ENCODE measurements at places on chromosomes 3 and 15. TPM values are rescaled to one million over a fixed set of nuclear protein-coding genes. Genes with fewer than 3 reads are reported as not detected.

Gene KLF15
- total RNA-seq, result 0.28 TPM

Gene LYZL4
- 0.14 TPM for total RNA-seq

Gene FEZF2
- total RNA-seq, result 2.9 TPM

Gene P2RY1
- 2.6 TPM for total RNA-seq

Gene PKM
- total RNA-seq, result 452 TPM

Gene ZBTB38
- total RNA-seq, result 9.9 TPM

DNA sequence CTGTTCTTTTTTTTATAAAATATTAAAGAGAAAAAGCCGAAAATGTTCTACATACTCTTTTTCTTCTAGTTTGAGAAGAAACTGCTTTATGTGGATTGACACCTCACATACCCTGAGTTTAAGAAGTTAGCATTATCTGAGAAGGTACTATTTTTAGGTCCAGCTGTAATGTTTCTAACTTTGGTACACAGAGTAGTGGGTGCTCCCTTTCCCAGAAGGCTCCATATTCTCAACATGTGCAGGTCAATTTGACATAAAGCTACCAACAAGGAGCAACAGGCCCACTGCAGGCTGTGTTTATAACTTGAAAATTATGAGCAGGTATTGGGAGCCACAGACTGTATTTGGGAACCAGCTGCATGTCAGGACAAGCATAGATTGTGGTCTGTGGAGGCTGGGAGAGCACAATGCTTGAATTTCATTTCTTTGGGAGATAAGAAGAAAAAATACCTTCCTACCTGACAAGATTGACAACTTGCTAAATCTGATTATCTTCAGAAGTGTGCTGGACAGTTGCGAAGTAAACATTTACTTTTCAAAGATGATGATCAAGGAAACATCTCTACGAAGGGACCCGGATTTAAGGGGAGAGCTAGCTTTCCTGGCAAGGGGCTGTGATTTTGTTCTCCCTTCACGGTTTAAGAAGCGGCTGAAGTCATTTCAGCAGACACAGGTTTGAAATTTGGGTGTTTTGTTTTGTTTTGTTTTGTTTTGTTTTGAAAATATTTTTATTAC lies 57.2 kb downstream of the PPP2R3A start:
- H3K4me1 ChIP-seq, result no peaks in the 10 kb centered on the region
- H3K4me3 ChIP-seq, result no peak overlapping the region
- DNase-seq, result no peak
- no peaks in the 10 kb centered on the region for H3K27me3 ChIP-seq
- H3K27ac ChIP-seq, result no peak overlapping the region

DNA sequence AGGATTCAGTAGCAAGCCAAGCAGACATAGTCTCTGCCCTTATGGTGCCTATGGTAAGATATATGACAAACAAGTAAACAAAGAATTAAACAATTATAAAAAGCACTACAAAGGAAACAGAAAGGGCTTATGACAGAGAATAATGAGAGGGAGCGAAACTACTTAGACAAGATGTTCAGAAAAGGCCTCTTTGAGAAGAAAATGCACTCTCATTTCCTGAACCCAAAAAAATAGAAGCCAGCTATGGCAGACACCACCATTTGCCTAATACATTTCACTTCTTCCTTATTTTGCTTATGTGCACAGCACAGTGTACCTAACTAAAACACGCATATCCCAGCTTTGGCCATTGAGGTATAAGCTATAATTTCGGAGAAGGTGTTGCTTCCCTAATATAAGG lies 465.5 kb upstream of the PPP2R3A start:
- H3K36me3 ChIP-seq, result no peaks in the 10 kb centered on the region
- no peak for DNase-seq
- H3K4me3 ChIP-seq, result no peak overlapping the region
- no peaks in the 10 kb centered on the region for H3K4me1 ChIP-seq
- no peaks in the 10 kb centered on the region for H3K27me3 ChIP-seq
- no peak overlapping the region for H3K27ac ChIP-seq

DNA sequence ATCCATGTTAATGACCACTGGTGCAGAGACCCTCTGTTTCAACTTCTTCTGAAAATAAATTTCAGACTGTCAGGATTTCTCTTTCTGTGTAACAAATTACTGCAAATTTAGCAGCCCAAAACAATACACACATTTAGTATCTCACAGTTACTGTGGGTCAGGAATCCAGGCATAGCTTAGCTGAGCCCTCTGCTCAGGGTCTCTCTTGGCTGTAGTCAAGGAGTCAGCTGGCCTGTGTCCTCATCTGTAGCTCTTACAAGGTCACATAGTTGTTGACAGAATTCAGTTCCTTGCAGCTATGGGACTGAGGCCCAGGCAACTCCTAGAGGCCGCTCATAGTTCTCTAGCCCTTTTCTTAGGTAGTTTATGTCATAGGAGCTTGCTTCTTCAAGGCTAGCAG lies 51.9 kb downstream of the NKIRAS1 start:
- H3K36me3 ChIP-seq, result peaks cover 6% of the 10 kb centered on the region
- H3K27me3 ChIP-seq, result no peaks in the 10 kb centered on the region
- H3K27ac ChIP-seq, result no peak overlapping the region

DNA sequence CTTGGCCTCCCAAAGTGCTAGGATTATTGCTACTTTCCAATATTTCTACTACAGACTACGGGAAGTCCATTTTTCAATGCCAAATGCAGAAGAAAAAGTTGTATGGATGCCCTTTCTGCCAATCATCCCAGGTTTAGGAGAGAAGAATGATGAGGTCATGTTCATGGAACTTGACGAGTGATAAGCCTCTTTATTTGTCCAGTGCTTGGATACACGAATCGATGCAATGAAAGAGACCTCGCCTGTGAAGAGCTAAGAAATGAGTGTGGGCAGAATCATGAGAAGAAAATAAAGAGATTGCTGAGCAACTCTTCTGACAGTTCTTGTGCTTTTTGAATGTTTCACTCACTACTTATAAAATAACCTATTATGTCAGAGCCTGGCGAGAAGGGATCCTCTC lies 996 bp upstream of the SLC28A1 start:
- no peaks in the 10 kb centered on the region for H3K4me1 ChIP-seq
- DNase-seq, result no peak
- no peaks in the 10 kb centered on the region for H3K27me3 ChIP-seq
- no peak overlapping the region for H3K4me3 ChIP-seq
- no peaks in the 10 kb centered on the region for H3K36me3 ChIP-seq

DNA sequence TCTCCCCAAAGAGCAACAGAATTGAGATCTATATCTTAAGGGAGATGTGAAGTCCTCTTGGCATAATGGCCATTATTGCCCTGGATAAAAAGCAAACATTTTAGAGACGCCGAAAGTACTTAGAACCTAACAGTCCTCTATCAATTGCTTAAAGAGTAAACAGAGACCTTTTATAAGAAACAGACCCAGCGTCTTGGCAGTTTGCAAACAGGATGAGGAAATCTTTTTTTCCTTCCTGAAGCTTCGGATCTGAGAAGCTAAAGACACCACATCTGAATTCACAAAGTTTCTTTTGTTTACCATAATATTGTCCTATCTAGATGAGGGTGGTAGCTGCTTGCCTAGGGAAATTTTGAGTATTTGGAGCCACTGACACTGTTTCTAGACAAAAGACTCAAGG lies 59.9 kb upstream of the LIMD1 start:
- peaks cover 7% of the 10 kb centered on the region for H3K36me3 ChIP-seq
- H3K27ac ChIP-seq, result no peak overlapping the region
- H3K4me3 ChIP-seq, result no peak overlapping the region
- no peaks in the 10 kb centered on the region for H3K27me3 ChIP-seq
- no peaks in the 10 kb centered on the region for H3K4me1 ChIP-seq

DNA sequence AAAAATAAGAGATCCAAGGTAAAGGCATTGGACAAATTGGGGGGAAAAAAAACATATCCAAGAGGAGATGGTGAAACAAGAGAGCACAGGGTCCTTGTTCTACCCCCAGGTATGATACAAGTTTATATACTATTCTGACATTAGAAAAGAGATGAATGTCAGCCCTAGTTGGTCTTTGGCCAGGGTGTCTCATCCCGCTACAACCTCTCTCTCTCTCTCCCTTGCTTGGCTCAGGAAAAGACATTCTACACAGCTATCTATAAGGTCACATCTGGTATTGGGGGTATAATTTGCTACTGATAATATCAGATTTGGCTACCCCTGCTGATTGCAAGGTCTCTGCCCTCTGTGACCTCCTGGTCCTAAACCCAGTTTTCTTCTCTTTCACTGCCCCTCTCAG lies 117.2 kb downstream of the GOLIM4 start:
- H3K27me3 ChIP-seq, result no peaks in the 10 kb centered on the region
- H3K36me3 ChIP-seq, result no peaks in the 10 kb centered on the region
- no peak overlapping the region for H3K27ac ChIP-seq

- no peak for DNase-seq
- no peaks in the 10 kb centered on the region for H3K4me1 ChIP-seq
Measured at GRCh38 chr3:28615071-28615470, 266.4 kb upstream of the AZI2 start.

- no peaks in the 10 kb centered on the region for H3K36me3 ChIP-seq
- DNase-seq, result no peak
- H3K27me3 ChIP-seq, result no peaks in the 10 kb centered on the region
Measured at GRCh38 chr15:94247789-94248638, 16.7 kb downstream of the MCTP2 start.

DNA sequence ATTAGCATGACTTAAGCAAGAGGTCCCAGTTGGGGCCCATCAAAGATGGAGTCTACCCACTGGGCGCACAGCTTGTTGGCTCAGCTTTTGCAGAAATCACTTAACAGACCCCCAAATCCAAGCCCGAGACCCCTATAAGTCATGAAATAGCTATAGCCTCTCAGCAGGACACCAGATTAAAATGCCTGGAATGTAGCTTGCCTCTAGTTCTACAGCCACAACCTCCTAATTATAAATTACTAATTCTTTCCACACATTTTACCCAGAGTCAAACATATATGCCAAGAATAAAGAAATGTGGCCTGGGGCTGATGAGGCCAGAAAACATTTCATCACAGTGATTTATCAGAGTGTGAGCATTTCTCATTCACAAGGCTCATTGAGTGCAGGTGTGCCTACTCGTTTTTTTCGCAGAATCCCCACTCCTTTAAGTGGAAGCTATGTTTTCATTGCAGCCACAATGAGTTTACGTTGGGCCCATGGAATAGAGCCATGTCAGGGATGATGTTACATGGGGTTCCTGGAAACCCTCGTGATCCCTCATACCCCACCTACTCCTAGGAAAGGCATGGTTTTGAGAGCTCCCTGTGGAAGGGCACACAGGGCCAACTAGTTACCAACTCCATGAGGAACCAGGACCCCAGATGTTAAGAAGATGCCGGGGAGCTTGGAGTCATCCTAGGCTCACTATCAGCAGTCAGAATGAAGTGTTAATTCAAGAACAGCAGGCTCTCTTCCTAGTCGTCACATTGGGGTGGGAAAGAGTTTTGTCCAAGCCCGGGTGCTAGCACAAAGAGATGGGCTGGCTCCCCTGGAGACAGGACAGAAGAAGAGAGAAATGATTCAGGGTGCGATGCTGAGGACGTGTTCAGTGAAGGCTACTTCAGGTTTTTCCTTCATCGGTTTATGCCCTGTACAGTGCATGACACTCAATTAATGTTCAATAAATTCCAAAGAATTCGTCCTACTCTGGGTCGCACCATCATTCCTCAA lies 90.2 kb upstream of the ABHD17C start:
- H3K27ac ChIP-seq, result no peak overlapping the region
- no peaks in the 10 kb centered on the region for H3K36me3 ChIP-seq
- no peaks in the 10 kb centered on the region for H3K27me3 ChIP-seq
- peaks cover 11% of the 10 kb centered on the region for H3K4me1 ChIP-seq

- no peak overlapping the region for H3K27ac ChIP-seq
- no peaks in the 10 kb centered on the region for H3K36me3 ChIP-seq
- H3K27me3 ChIP-seq, result no peaks in the 10 kb centered on the region
- DNase-seq, result no peak
- no peaks in the 10 kb centered on the region for H3K4me1 ChIP-seq
Measured at GRCh38 chr3:58725326-58725853, 58.8 kb upstream of the FAM3D start.

GRCh38 chr3:195823999-195824398 lies 12.3 kb upstream of the MUC4 start:
- H3K27ac ChIP-seq, result no peak overlapping the region
- H3K4me1 ChIP-seq, result peaks cover 2% of the 10 kb centered on the region
- H3K27me3 ChIP-seq, result no peaks in the 10 kb centered on the region
- H3K36me3 ChIP-seq, result no peaks in the 10 kb centered on the region
- no peak for DNase-seq

- no peaks in the 10 kb centered on the region for H3K36me3 ChIP-seq
- no peak for DNase-seq
- no peaks in the 10 kb centered on the region for H3K27me3 ChIP-seq
- no peaks in the 10 kb centered on the region for H3K4me1 ChIP-seq
- H3K4me3 ChIP-seq, result no peak overlapping the region
- no peak overlapping the region for H3K27ac ChIP-seq
Measured at GRCh38 chr15:45790325-45790943, 155.6 kb downstream of the SQOR start.

DNA sequence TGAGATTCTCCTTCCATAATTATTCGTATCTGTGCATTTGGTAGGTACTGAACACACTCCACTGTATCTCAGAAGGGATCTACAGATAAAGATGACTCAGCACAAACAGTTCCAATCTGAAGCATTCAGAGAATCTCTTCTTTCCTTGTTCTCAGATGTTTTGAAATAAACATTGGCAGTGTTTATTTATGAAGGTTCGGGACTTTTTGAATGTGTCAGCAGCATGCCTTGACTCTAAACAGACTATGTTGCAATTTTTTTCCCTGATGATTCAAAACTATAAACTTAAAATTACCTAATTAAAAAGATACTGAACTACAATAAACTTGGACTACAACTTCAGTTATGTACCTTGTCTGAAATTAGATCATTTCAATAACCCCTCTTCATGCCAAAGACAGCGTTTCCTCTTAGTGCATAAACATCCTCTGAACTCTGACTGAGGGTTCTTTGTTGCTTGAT lies 612.9 kb upstream of the TBL1XR1 start:
- DNase-seq, result no peak
- no peak overlapping the region for H3K4me3 ChIP-seq
- no peak overlapping the region for H3K27ac ChIP-seq
- no peaks in the 10 kb centered on the region for H3K4me1 ChIP-seq

GRCh38 chr3:181719991-181720680 lies 8.4 kb downstream of the SOX2 start:
- peaks cover 99% of the 10 kb centered on the region for H3K27me3 ChIP-seq
- no peaks in the 10 kb centered on the region for H3K36me3 ChIP-seq
- no peaks in the 10 kb centered on the region for H3K4me1 ChIP-seq
- no peak for DNase-seq
- no peak overlapping the region for H3K27ac ChIP-seq

DNA sequence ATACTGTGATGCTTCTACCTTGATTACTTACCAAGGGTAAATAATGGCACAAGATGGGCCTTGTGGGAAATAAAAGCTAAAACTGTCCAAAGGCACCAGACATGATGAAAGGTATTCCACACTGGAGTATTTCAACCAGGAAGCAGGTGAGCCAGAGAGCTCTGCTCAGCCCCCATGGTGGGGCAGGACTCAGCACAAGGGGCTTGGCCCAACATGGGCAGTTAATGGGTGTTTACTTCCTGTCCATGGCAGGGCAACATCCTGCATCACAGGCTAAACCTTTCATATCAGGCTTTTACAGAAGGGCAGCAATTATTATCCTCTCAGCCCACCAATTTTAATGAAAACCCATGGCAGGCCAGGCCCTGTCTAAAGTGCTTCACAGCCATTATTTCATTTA lies 38.2 kb downstream of the MAGI1 start:
- H3K27me3 ChIP-seq, result no peaks in the 10 kb centered on the region
- no peak for DNase-seq
- H3K4me1 ChIP-seq, result no peaks in the 10 kb centered on the region
- no peaks in the 10 kb centered on the region for H3K36me3 ChIP-seq
- no peak overlapping the region for H3K4me3 ChIP-seq

GRCh38 chr3:193944518-193944884 lies 191.4 kb upstream of the HES1 start:
- H3K36me3 ChIP-seq, result no peaks in the 10 kb centered on the region
- no peak for DNase-seq
- no peaks in the 10 kb centered on the region for H3K4me1 ChIP-seq
- no peak overlapping the region for H3K27ac ChIP-seq
- H3K4me3 ChIP-seq, result no peak overlapping the region
- no peaks in the 10 kb centered on the region for H3K27me3 ChIP-seq
